Activated naive CD4-positive, alpha-beta T cell treated with Interleukin-2 at 50 U/mL for 16 hours (primary cell): ENCODE measurements at places on chromosomes 7 and 10.

- DNase-seq, result no peak
Observed at GRCh38 chr10:110765513-110766319, 106.0 kb upstream of the PDCD4 start.

DNA sequence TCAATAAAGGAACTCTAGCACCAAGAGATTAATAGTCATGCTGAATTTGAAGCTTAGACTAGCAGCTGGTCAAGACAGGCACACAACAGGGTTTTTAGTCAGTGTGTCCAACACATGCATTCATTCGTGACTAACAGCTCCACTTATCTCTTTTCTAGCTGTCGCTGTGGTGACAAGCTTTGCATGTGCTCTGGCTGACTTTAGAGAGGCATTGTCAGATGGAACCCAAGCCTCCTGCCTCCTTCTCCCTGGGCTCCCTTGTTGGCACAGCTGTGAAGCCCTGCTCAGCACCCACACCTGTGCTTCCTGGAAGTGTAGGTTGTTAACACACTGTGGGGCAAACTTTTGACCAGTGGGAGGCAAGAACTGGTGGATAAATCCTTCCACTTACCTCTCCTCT, 9.8 kb upstream of the AGK start:
- DNase-seq, result no peak

- no peak for DNase-seq
Observed at GRCh38 chr7:50608196-50608906, 43.1 kb upstream of the DDC start.

DNA sequence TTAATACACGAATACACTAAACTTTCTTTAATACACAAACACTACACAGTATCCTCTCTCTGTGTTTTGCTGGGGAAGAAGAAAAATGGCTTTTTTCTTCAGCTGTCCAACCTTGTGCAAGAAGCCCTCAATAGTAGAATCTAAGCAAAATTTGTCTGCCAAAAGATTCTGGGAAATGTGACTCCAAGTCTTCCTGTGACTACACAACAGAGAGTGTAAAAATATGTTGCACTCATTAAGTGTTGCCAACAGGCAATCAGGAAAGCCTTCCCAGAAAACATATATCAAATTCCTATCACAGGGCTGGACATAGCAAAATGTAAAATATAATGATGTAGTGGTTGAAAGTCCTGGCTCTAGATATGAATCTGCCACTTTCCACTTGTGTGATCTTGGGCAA, 825.1 kb upstream of the ZWINT start:
- DNase-seq, result no peak

GRCh38 chr7:37262181-37262580, 186.5 kb downstream of the ELMO1 start:
- no peak for DNase-seq

DNA sequence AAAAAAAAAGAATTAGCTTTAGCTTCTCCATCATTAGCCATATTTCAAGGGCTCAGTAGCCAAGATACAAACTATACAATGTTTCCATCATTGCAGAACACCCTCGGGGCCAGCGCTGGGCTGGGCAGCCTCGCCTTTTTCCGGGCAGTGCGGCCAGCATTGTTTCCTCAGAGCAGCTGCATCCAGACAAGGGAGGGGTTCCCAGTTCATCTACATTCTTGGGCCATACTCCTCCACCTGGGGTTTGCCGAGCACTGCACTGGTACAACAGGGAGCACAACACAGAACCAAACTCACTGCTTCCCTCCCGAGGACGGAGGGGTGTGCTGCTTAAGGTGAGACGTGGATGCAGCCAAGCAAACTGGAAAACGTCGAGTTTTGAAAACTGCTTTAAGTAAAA, 2.4 kb upstream of the PKD1L1 start:
- DNase-seq, result no peak

DNA sequence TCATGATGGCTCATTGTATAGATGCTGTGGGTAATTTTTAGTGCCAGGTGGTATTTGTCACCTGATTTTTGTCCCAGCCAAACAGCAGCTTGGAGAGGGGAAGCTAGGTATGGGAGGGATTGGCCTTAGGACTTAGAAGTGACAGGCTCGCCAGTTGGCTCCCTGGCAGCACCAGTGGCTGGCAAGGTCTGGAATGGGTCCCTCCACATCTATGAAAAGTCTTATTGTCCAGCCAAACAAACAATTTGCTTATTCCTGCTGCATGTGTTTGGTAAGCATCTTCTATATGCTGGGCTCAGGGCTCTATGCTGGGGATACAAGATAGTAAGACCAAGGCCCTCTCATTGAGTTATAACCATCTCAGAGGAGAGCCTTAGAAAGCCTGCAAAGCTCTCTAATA, 42.5 kb downstream of the SORCS3 start:
- DNase-seq, result no peak

- DNase-seq, result no peak
Observed at GRCh38 chr7:122691569-122692235, 7.2 kb downstream of the RNF133 start.
